ENCODE measurements at places on chromosomes 1 and 21.

DNA sequence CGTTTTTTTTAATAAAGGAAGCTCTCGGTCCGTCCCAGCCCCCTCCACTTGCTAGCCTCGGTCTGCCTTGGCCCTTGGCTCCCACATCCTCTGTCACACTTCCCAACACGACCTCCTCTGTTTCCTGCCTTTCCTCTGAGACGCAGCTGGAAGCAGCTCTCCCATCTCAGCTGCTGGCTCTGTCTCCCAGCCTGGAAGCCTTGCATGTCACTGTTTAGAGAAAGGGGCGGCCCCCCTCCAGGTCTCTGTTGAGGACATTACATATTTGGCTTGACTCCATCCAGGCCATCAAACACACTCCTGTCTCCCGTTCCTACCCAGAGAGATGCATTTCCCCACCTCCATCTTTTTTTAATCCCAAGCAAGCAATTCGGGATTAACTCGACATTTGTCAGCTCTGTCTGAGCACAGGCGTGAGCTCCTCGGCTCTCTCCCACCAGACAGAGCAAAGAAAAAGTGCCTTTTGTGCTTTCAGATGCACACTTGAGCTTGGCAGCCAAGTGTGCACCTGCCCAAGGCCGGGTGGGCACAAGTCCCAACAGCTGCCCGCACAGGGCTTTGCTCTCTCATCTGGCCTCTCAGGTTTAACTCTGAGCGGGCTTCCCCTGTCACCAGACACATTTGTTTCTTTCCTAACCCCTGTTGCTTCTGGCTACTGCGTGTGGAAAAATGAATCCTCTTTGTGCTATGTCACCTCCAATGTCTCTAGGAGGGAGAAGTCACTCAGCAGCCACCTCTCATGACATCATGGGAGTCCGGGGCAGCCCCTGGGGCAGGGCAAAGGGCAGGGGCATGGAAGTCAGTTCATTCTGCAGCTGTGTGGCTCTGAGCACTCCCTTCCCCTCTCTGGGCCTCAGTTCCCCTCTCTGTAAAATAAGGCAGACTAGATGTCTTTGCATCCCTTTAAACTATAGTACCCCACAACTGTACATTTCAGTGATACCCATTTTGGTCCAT lies 108.3 kb downstream of the KCND3 start:
- no peak for DNase-seq

GRCh38 chr1:239456788-239457187 lies 70.4 kb downstream of the CHRM3 start:
- no peak for DNase-seq

DNA sequence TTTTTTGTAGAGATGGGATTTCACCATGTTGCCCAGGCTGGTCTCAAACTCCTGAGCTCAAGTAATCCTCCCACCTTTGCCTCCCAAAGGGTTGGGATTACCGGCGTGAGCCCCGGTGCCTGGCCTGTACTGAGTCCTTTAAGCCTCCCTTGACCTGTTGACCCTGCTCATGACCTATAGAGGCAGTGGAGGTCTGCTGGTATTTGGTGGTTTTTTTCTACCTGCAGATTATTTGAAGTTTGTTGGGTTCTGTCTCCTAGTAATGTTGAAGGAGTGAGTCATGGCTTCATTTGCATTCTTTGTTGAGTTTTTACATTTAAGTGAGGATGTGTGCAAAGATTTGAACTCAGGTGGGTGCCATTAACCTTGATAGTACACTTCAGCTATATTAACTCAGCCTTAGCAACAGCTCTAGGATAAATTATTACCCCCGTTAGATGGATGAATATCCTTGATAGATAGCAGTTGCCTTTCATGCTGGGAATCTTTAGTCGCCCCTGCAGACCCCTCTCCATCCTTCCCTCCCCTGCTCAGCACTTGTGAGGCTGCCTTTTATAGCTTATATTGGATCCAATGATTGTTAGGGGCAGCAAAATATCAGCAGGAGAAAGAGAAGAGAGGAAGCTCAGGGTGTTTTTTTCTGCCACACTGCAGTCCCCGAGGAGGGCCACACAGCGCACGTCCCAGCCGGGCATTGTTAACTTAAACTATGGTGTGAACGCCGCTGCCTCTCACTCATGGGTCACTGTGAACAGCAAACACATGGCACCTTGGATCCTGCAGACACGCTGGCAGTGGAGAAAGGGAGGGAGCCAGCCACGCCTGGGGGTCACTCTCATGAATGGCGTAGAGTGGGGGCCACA lies 14.9 kb upstream of the NPPB start:
- DNase-seq = no peak

GRCh38 chr1:198269646-198269940 lies 112.8 kb downstream of the NEK7 start:
- DNase-seq = no peak

GRCh38 chr1:32048440-32048839 lies 24.3 kb upstream of the TMEM39B start:
- DNase-seq = no peak

GRCh38 chr21:40595806-40596205 lies 251.2 kb downstream of the DSCAM start:
- no peak for DNase-seq

DNA sequence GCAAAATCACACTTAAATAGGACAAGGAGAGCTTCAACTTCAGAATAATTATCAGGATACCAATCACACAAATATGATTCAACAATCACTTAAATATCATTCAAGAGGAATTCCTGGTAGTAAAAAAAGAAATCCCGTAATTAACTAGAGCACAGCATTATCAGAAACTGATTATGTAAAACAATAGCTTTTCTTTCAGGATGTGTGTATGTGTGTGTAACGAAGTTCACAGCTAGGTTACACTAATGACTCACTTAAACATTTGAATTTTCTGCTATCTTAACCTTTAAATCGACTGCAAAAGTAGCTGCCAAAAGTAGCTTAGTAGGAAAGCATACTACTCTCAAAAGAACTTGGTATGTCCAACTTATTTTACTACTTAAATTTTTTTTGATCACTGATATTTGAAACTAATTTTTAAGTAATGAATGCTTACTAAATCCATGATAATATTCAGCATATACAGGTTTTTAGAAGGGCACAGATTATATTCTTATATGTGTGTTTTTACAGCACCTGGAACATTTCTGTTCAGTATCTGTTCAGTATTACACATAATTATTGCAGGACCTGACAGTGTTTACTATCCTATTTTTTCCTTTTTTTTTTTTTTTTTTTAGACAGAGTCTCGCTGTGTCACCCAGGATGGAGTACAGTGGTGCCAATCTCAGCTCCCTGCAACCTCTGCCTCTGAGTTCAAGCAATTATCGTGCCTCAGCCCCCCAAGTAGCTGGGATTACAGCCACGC lies 4.2 kb downstream of the RERE start:
- no peak for DNase-seq

DNA sequence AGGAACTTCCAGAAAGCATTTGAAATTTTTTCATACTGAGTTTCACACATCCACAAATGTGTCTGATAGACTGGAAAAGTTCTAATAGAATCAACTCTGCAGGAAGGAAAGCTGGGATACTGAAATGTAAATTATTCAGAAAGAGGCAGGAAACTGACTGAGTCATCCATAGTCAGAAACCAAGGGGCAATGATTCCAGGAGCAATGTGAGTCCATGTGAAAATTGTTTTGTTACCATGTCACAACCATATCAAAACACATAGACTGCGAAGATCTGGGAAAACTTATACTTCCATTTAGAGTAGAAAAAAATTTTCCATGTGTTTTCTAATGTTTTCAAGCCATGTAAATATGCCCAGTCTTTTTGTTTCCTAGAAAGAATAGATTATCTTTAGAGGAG lies 142.3 kb upstream of the TMPRSS15 start:
- DNase-seq = no peak

- no peak for DNase-seq
Measured at GRCh38 chr1:110424699-110425611, 17.5 kb upstream of the LAMTOR5 start.

- no peak for DNase-seq
Measured at GRCh38 chr1:26529405-26529654, 231 bp upstream of the RPS6KA1 start.

DNA sequence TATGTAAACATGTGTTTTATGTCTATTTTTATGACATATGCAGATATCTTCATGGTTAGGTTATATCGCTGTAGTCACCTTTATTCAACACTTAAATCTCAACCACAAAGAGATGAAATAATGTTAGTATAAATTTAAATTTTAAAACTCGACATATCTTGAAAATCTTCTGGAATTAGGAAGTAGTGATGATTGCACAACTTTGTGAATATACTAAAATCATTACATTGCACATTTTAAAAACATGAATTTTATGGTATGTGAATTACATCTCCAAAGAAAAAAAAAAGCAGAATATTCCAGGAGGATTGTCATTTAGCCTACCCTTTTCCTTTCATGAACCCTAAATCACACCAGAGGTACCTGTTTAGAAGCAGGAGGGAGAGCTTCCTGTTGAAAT lies 39.4 kb upstream of the CACYBP start:
- DNase-seq = no peak

GRCh38 chr1:177858332-177858821 lies 111.5 kb downstream of the SEC16B start:
- DNase-seq = no peak

- DNase-seq = no peak
Measured at GRCh38 chr1:166933633-166934032, 41.7 kb downstream of the ILDR2 start.

GRCh38 chr1:180353945-180354344 lies 123.9 kb downstream of the LHX4 start:
- DNase-seq = no peak

DNA sequence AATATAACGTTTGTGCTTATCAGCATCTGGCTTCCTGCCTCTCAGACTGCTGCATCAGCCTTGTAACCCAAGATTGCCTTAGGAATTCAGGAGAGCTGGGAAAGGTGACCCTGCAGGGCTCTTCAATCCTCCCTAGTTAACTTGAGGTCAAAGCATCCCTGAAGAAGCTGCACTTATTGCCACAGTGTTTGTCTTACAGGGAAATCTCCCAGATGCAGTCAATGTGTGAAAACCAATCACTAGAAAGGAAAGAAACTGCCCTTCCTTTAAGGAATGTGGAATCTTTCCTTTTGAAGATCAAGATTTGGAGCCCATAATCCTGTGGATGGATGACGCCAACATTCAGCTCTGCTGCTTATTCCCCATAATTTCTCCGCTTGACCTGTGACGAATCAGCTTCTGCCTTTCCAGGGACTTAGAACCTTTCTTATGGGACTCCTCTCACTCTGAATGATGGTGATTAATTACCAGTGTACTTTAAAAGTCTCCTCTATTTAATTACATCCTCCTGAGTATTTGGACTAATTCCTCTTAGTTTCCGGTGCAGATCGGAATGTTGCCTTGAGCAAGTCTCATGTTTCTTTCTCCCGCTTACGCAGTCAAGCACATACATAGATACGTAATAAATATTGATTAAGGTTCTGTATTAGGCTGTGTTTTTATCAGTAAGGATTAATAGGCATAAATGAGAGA lies 14.4 kb downstream of the ADAMTS5 start:
- DNase-seq = no peak

DNA sequence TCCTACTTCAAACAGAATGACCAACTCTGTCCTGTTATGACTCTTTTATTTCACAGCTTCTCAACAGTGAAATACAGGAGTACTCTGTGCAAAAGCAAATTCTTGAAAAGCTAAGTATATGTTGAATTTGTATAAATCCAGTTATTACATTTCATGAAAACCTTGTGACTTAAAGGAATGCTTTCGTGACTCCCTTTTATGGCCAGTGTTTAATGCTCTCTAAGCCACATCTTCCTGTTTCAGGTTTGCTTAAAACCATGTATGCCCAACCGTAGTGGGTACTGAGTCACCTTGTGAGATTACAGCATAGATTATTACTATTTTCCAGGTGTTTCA lies 40.2 kb upstream of the KIF1B start:
- DNase-seq = no peak

DNA sequence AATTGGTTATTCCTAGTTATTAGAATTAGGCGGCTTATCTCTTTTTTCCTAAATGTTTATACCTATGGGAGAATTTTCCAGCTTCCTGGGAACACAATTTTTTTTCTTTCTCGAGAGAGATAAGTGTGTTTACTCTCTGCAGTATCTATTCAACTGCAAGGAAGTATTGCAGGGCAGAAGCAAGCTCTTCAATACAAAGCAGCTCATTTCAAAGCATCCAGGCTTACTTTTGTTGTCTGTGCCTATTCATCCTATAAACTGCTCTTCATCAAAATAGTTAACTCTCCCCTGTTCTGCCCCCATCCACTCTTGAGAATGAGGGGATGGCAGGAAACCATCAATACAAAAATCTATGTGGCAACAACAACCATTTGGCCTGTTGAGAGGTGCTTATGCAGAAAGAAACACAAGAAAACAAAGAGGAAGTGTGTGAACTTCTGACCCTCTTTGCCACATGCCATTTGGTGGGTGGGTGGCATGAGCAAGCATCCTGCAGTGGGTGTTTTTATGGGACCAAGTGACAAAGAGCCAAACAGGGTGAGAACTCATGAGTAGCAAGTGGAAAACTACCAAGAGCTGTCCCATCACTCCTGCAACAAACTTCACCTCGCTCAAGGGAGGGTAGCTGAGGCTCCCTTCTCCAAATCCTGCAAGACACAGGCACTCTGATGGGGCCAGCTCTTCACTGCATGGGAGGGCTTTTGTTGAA lies 50.6 kb upstream of the MRPS6 start:
- no peak for DNase-seq

- no peak for DNase-seq
Measured at GRCh38 chr1:101298663-101299062, 61.8 kb downstream of the S1PR1 start.

- no peak for DNase-seq
Measured at GRCh38 chr1:218985424-218985984, 188.2 kb upstream of the LYPLAL1 start.

GRCh38 chr1:177915641-177916040 lies 54.2 kb downstream of the SEC16B start:
- DNase-seq = no peak

DNA sequence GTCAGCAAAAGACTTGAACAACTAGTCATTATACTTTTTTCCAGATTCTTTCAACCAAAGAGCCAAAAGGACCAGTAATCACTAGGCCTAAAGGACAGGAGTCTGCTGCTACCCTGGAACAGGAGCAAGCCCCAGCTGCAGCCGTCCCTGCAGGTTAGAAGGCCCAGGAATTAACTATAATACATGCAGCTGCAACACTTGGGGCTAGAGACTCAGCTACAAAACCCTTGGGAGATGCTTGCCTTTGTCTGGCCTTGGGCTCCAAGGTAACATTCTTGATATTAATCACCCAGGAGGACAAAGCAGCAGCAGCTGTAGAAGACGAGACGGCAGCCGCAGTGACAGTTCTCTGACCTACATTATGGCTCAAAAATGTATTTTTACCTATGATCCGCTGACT lies 841.2 kb upstream of the ADGRL4 start:
- no peak for DNase-seq

DNA sequence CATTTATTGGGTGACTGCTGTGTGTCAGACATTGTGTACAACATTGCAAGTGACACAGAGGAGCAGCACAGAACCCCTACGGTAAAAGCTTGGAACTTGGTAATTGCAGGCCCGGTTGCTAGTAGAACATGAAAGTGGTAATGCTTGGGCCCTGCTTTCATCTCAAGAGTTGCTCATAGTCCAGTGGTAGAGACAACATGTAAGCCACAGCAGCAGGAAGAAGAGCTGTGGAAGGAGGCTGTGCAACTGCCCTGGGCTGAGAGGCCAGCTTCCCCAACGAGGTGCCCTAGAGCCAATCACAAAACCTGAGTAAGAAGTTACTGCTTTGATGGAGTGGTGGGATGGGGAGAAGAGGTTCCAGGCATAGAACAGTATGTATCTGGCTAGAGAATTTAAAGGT lies 18.4 kb downstream of the CNIH4 start:
- no peak for DNase-seq

- DNase-seq = no peak
Measured at GRCh38 chr1:44842862-44843655, at the start of gene PTCH2. Gene PTCH2 (minus strand): TSS chr1:44843253. CDS start chr1:44842932, 321 bp downstream.

GRCh38 chr1:153032073-153032472 lies 1.1 kb downstream of the SPRR1B start:
- DNase-seq = no peak
